ENCODE measurements at places on chromosomes 6 and 20.
A peak's percentile ranks its signal among the peaks of the same experiment; 100 is the strongest.

- DNase-seq = no peak
Measured at GRCh38 chr20:23365390-23366165, 3.6 kb downstream of the GZF1 start.

DNA sequence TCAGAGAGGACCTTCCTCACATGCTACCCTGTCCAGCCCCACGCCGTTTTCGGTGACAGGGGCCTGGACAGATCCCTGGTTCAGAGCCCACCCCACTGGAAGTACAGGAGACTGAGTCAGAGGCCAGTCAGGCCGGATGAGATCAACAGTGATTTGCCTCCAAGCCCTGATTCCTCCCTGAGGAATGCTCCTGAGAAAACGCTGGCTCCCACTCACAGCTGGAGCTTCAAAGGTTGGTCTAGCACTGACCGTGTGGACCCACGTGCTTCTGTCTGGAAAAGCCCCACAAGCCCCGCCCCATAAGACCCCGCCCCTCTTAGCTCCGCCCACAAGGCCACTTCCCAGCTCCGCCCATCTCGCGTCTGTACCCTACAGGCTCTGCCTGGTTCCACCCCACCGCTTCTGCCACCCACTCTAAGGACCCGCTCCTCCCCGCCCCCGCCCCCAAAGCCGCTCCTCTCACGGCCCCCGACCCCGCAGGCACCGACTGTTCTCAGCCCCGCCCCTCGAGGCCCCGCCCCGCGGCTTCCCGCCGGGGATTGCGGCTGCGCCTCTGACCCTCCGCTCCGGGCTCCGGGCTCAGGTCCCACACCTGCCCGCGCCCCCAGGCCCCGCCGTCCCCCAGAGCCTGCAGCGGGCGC, 64.9 kb upstream of the BHLHE23 start:
- peak; percentile 59 for DNase-seq

- DNase-seq = no peak
Measured at GRCh38 chr6:123803504-123804013, at the start of gene NKAIN2. Gene NKAIN2, plus strand, starts transcription at chr6:123803865.

- peak; percentile 57 for DNase-seq
Measured at GRCh38 chr20:50546729-50547314, 36.6 kb downstream of the PTPN1 start.

- no peak for DNase-seq
Measured at GRCh38 chr20:45038745-45039474, 62.0 kb downstream of the KCNS1 start.

DNA sequence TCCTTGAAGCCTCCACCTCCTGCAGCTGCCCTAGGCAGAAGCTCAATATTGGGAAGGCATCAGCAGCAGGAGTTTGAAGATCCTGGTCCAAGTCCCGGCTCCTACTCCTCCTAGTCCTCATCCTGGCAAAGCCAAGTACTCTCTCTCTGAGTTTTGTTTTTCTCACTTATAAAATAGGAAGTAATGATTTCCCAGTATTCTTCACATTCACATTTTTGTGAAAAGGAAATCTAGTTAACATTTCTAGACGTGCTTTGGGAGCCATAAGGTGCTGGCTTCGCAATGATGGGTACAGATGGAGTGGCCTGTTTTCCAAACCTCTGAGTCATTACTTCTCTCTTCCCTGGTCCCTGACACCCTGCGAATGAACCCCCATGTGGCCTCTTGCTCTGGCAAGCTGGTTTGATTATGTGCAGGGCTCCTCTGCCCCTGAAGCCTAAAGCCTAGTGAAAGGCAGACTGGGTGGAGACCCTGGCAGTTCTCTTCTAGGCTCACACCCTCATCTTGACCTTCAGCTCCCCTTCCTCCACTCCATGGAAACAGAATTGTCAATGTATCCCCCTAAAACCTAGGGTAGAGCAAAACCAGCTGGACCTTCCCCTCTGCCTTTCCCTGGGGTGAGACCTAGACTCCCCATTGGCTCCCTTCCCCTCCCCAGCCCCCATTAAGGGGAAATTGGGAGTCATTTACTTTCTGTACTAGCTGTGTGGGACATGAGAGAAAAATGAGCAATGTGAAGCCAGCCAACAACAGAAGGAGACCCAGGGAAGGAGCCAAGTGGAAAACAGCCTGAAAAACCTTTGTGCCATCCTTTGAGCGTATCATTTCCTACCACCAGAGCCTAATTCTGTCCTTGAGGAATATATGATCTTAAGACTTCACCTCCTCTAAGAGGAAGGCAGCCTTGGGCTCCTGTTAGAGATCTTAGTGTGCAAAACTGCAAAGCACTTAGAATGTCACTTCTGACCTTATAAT, 158.4 kb downstream of the UST start:
- DNase-seq = no peak

DNA sequence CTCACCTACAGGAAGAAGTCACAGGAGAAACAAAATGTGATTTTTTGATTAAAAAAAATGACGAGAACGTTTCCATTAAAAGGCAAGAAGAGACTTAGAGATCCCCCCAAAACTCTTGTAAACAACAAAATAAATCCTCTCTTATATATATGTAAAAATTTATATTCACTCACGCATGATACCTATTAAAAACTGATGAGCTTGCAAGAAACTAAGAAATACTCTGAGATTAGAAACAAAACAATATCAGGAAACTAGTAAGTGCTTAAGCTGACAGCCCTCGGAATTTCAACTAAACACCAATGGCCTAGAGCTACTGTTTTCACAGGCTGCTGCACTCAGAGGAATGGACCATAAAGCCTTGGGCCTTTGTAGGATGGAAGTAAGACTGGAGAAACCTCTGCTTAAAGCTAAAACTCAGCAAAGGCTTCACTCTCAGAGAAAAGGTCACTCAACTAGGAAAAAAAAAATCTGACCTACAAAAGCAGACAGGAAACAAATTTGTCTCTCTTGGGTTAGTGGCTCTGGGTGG, 63.0 kb downstream of the MAP3K7 start:
- no peak for DNase-seq
